ENCODE measurements at places on chromosomes 1 and 21.
A peak's percentile ranks its signal among the peaks of the same experiment; 100 is the strongest.

DNA sequence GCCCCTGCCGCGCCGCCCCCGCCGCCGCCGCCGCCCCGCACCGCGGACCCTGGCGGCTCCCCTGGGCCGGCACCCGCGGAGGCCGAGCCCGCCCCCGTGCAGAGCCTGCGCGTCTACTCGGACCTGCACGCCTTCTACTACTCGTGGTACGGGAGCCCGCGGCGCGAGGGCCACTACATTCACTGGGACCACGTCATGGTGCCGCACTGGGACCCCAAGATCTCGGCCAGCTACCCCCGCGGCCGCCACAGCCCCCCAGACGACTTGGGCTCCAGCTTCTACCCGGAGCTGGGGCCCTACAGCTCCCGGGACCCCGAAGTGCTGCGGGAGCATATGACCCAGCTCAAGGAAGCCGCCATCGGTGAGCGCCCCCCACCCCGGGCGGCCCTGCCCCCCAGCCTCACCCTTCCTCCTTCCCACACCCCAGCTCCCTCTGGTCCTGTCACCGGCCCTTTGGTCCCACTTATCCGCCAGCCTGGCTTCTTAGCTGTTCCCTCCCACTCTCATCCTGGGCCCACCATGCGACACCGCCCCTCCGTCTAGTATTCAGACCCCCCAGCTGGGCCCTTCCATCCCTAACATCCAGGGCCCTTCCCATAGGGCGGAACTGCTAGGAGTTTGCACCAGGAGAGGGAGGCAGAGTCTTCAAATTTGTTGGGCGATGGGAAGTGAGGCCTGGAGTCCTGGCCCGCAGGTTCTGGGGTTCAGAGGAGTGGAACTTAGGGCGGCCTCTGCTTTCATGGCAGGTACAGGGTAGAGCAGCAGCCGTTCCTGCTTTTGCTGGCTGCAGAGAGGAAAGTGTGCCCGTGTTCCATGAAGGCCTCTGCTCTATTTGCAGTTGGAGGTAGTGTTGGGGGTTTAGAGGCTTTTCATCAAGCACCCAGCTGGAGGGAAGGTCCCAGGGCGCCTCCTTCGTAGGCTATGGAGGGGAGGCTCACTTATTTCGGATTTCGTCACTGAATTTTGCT, 1.0 kb downstream of the MANEAL start:
- no peak for DNase-seq

- peak; percentile 46 for DNase-seq
These were observed 15.1 kb upstream of the PADI3 start for GRCh38 chr1:17233675-17234320.

DNA sequence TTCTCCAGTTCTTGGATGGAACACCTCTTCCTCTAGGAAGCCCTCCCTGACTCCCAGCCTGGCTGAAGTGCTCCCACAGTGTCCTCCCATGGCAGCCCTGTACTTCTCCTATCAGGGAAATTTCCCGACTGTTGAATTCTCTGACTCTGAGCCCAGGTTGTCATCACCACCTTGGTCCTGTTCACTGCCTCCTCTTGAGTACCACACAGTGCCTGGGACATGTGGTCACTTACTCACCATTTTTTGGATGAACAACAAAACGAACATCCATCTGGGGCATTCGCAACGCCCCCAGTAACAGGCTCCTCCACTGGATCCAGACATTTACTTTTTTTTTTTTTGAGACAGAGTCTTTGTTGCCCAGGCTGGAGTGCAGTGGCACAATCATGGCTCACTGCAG, 37.4 kb downstream of the CHD5 start:
- DNase-seq = no peak

- DNase-seq = peak; percentile 85
These were observed 747 bp downstream of the STX6 start for GRCh38 chr1:181021811-181022434.

- DNase-seq = no peak
These were observed 15.4 kb downstream of the FMOD start for GRCh38 chr1:203335503-203335902.

DNA sequence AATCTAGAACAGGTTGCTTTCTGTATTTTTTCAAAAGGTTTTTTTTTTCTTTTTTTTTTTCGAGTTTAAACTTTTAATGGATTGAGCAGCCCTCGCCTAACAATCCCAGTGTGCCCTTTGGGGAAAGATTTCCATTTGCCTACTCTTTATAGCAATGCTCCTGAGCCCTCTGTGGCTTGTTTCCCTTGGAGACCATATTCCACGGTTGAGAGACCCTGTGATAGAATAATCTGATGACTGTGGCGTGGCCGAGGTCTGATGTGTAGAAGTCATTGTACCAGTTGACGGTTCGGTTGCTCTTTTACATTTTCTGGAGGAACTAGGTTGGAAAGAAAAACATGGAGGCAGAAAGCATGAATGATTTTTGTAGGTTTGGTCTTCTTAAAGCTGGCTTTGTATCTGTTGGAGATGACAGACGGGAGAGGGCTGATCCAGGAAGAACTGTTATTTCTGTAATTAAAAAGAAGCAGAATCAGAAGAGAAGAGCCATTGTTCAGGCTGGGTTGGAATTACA, 305.7 kb upstream of the NRIP1 start:
- DNase-seq = no peak

DNA sequence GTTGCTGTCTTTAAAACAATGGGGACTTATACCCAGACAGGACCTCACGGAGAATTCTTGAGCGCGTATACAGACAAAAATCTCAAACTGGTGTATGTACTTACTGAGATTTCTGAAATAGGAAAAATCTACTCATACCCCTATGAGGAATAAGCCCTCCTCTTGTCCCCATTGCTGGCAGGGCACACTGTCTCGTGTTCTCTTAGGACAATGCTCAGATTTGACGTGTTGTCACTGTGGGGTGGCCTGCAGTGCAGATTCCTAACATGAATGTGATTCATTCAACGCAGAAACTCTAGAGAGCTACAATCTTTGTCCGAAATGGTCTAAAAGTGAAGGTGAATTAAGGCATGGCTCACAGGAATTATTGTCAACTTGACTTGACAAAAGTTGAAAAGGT, 31.1 kb upstream of the PDE9A start:
- no peak for DNase-seq

- DNase-seq = no peak
These were observed 1407.2 kb downstream of the MRPL39 start for GRCh38 chr21:24200052-24200451.

GRCh38 chr1:2375246-2375922, 16.0 kb downstream of the MORN1 start:
- DNase-seq = no peak

DNA sequence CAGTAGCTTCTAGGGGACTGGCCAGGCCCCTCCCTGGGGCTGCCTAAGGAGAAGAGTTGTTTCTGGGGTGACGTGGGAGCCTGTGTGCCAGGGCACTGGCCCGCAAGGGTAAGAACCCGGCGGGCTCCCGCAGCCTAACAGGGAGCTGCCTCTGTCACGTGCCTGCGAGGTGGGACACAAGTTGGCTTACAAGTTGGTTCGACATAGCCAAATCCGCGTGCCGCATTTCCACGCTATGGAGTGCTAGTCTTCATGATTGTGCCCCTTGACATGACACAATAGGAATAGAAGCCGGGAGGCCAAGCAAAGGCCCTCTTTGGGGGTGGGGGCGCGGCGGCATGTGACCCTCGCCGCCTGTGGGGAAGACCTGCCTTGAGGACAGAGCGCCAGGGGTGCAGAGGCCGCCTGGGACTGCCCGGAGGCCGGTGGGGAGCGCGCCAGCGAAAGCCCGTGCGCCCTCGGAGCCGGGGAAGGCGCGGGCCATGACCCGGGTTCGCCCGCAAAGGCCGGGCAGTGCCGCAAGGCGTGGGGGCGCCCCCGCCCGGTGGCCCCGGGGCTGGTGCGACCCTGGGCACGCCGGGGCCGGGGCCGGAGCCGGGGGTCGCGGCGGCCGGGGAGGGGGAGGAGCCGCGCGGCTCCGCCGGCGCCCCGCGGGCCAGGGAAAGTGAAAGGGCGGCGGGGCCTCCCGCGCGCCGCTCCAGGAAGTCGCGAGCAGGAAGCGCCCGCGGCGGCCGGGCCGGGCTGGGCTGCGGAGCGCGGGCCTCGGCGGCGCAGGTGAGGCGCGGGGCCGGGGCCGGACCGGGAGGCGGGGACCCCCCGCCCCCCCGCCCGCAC, at the start of gene SLC37A1:
SLC37A1 (plus strand) TSS at position 702 of the 834 bp plus-strand sequence. CDS start 4,603 bp downstream, outside the sequence.
- DNase-seq = no peak

- DNase-seq = no peak
These were observed 142.9 kb upstream of the WNT4 start for GRCh38 chr1:22285549-22286396.

DNA sequence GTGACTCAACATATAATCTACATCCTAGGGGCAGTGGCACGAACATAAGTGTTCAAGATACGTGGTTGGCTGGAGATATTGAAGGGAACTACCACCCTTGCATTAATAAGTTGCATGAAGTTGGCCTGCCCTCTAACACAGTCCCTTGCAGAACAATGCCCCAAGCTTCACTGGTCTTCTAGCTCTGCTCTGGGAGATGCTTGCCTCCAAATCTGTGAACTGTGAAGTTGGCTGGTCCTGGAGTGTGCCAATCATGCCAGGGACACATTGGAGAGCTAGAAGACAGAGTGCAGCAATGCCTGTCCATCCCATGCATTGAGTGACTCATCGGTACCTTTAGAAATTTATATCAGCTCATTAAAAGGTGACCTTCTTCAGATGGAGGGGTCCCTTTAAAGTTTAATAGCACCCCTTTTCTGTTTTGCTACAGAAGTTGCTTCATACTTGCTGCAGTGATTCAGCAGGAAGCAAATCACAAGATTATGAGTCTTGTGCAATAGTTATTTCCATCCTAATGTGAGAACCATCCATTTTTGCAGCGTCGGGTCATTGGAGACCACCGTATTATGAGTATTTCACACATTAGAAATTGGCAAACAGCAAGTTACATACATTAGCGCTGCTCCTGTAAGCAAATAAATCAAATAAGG, 55.2 kb upstream of the KAZN start:
- DNase-seq = no peak

DNA sequence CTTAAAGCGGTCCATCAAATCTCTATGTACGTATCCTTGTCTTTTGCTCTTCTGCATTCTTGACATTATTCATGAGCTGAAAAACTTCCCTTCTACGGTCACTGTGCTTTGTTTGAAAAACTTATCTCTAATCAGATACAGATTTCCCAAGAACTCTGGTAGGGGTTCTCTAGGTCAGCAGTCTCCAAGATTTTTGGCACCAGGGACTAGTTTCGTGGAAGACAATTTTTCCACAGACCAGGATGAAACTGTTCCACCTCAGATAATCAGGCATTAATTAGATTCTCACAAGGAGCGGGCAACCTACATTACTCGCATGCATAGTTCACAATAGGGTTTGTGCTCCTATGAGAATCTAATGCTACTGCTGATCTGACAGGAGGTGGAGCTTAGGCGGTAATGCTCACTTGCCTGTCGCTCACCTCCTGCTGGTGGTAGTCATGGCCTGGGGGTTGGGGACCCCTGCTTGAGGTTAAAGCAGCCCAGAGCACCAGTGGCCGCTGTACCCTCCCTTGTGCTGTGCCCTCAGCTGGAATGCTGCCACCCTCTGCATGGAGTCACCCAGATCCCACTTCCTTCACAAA, 30.8 kb downstream of the AK2 start:
- no peak for DNase-seq

GRCh38 chr1:35588197-35588910, 15.2 kb downstream of the TFAP2E start:
- no peak for DNase-seq

- DNase-seq = no peak
These were observed 2.4 kb downstream of the QSOX1 start for GRCh38 chr1:180157108-180157507.

- peak; percentile 35 for DNase-seq
These were observed 113.0 kb upstream of the UBE2U start for GRCh38 chr1:64090436-64090835.

GRCh38 chr1:64038965-64039364, 164.5 kb upstream of the UBE2U start:
- DNase-seq = no peak

DNA sequence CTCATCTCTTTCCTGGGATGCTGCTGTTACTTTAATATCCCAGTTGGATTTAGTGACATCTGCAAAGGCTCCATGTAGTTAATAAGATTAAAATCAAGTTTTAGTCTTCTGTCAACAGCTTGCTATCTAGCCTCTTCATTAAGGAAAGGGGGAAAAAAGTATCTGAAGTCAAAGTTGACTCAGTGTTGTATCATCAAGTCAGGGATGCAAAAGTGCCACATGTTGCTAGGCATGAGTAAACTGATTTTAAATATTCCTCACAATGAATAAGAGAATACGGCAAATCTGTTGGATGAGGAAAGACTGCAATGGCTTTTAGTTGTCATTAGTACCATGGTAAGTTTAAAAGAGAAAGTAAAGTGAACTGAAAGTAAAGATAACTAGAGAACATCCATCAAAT, 383.2 kb upstream of the ZRANB2 start:
- no peak for DNase-seq

GRCh38 chr1:202821467-202821866, 10.7 kb downstream of the PCAT6 start:
- no peak for DNase-seq

DNA sequence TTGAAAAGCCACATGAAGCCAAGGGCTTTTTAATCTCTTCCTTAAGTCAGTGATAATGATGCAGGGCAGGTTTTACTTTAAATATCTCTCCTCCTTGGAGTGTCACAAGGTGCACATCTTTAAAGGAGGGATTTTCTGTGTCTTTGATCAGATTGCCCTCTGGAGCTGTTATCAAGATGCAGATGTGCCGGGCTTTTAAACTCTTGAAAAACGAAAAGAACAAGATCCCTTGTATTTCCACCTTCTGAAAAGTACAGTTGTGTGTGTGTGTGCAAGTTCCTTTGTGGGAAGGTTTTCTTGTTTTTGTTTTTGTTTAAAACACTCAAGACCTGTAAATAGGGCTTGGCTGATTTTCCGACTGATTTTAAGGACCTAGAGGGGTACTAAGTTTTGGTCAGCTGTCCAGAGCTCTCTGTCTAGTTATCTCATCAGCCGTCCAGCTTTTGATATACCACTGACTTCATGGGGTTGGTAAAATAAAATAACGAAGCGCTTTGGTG, 1.6 kb downstream of the MARK1 start:
- no peak for DNase-seq

GRCh38 chr1:213989002-213989855, 1.5 kb downstream of the PROX1 start:
- no peak for DNase-seq

- DNase-seq = no peak
These were observed 19.9 kb downstream of the ERO1B start for GRCh38 chr1:236261898-236262297.

DNA sequence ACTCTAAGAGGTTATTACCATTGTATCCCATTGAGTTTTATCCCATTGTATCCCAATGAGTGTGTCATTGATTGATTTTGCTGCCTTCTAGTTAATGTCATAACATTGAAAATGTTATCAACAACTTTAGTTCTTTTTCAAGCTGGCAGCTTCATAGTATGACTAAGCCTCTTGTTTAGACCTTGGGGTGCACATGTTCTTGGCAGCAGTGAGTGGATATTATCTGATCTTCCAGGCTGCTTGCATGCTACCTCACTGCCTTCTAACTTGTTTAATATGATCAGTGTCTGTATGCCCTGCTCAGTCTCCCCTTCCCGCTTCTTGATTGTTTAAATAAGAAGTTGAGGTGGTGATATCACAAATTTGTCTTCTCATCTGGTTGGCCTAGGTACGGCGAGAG, 24.6 kb downstream of the NTPCR start:
- no peak for DNase-seq
